ENCODE measurements at places on chromosomes 2 and 18.

DNA sequence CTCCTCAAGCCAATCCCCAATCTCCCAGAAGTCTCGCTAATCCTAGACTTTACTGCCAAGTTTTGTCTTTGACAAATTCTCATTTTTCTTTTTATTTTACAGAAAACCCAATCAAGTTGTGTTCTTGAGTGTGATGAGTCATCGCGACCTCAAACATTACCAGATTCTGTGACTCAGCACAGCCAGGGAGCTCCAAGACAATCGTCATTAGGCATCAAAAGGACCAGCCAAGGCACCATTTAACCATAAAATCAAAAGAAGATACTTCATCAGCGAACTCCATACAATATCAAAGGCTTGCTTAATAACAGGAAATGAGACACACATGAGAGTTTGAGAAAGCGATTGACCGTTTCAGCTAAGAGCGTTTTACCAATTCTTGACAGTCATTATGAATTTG is 146.2 kb upstream of the AGAP1 start:
- DNase-seq = no peak

GRCh38 chr2:119419803-119420508 is 11.7 kb upstream of the TMEM37 start:
- no peak for DNase-seq

DNA sequence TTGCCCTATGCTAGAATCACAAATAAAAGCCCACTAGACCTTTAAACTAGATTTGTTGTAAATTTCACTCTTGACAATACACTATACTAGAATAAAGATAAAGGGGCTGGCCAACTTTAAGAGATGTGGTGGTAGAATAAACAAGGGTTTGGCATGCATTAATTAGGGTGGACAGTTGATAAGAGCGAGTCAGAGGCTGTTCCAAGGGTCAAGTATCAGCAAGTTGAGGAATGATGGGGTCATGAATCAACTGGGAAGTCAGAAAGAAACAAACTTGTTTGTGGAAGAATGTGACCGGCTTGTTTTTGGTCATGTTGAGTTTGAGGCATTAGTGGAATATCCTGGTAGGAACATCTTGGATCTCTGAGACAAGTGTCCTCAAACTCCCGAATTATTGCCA is 398.3 kb upstream of the TNP1 start:
- DNase-seq = no peak

DNA sequence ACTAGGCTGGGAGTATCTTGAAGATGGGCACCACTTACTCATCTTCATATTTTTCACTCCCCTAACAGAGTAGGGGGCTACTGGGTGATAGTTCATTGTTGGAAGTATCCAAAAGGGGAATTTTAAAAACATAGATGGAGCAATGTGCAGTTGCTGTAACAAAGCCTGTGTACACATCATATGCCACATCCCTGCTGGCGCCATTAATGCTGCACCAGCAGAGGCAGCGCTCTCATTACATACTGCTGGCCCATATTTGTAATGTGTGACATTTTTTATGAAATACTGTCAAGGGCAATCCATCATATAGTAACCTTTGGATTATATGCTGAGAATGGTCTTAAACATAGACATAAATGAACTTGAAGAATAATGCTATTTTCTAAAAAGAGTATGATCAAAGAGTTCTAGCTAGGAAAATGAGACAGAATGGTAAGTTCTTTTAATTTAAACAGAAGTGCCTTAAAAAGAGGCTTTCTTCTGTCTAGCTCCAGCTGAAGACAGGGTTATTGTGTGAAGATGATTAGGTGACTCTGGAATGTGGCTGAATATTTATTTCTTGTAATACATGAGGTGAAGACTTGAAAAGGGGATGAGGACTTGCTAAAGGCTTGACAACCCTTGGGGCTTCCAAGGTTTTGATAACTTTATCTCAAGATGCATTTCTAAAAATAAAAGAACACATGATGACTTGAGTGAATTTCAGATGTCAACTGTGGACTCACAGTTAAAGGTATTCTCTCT is 2.4 kb upstream of the TMEM178A start:
- DNase-seq = no peak

All from NAMALWA (cell line).